ENCODE measurements at places on chromosomes 13 and 19.

GRCh38 chr13:112888238-112889111, 80.5 kb upstream of the MCF2L start:
- no peak for DNase-seq

DNA sequence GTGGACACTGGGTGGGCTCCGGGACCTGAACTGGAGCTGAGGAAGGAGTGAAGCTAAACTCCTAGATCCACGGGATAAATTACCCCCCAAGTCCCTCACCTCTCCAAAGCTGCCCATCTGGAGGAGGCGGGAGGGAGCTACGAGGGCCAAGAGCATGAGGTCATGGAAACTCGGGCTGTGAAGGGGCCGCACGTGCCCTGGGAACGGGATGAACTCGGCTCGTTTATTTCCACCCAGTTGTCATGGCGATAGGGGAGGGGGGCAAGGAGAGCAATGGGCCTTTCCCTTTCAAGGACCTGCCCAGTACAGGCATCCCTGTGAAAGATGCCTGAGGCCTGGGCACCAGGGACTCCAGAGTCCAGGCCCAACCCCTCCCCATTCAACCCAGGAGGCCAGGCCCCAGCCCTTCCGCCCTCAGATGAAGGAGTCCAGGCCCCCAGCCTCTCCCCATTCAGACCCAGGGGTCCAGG, 3.8 kb downstream of the PPP1R12C start:
- no peak for DNase-seq

DNA sequence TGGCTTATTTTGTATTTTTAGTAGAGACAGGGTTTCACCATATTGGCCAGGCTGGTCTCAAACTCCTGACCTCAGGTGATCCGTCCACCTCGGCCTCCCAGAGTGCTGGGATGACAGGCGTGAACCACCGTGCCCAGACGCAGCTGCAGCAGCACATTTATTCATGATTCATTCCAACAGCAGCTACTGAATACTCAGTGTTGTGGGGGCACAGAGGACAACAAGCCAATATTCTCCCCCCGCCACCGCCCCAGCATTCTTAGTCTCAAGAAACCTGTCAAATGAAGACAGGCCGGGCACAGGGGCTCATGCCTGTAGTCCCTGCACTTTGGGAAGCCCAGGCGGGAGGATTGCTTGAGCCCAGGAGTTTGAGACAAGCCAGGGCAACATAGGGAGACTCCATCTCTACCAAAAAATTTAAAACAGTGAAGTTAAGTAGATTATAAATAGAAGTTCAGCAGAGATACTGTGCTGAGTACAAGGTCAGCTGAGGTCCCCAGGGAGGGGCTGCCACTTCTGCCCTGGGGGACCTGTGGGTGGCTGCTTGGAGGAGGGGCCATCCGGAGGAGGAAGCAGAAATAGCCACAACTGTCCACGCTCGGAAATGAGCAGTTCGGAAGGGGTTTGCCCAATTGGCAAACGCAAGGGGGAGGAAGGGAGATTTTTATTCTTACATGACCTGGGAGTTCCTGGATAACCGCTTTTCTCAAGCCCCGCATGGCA, 4.3 kb downstream of the DOT1L start:
- DNase-seq = no peak

DNA sequence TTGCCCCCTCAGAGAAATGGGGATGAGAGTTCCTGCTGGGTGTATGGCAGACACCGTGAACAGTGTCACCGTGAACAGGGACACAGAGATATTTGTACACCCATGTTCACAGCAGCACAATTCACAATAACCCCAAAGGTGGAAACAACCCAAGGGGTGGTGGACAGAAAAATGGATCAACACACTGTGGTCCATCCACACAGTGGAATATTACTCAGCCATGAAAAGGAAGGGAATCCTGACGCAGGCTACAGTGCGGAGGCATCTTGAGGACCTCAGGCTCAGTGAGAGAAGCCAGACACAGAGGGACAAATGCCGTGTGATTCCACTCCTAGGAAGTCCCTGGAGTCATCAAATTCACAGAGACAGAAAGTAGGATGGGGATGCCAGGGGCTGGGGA, 7.6 kb upstream of the CELF5 start:
- DNase-seq = no peak

DNA sequence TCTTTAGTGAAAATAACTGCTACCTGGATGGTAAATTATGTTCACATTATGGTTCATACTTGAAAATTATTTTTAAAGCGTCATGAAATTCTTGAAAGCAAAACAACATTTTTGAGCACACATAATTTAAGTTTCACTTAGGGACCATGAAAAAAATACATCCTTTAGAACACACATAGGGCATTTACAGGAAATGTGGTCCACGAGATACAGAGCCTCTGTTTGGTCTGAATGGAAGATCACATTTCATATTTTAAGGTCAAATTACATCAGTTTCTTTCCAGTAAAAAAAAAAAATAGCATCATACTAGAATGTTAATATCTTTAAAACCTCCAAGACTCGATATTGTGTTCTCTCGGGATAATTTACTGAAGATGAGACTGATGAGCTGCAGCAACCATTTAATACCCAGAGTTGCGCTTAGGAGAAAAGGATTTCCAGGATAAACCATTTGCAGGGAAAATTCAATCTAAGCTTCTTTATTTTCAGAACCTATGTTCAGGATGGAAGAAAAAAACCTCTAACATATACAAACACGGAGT, 720.7 kb downstream of the DIAPH3 start:
- DNase-seq = no peak
